Activated CD4-positive, alpha-beta T cell treated with anti-CD3 and anti-CD28 coated beads, Interleukin-2, amount 10 ng/mL, durations not matched to agents 24 days and 14 days (primary cell): ENCODE measurements at places on chromosomes 12 and 14. TPM values are rescaled to one million over a fixed set of nuclear protein-coding genes. Genes with fewer than 3 reads are reported as not detected.
A peak's percentile ranks its signal among the peaks of the same experiment; 100 is the strongest.

DNA sequence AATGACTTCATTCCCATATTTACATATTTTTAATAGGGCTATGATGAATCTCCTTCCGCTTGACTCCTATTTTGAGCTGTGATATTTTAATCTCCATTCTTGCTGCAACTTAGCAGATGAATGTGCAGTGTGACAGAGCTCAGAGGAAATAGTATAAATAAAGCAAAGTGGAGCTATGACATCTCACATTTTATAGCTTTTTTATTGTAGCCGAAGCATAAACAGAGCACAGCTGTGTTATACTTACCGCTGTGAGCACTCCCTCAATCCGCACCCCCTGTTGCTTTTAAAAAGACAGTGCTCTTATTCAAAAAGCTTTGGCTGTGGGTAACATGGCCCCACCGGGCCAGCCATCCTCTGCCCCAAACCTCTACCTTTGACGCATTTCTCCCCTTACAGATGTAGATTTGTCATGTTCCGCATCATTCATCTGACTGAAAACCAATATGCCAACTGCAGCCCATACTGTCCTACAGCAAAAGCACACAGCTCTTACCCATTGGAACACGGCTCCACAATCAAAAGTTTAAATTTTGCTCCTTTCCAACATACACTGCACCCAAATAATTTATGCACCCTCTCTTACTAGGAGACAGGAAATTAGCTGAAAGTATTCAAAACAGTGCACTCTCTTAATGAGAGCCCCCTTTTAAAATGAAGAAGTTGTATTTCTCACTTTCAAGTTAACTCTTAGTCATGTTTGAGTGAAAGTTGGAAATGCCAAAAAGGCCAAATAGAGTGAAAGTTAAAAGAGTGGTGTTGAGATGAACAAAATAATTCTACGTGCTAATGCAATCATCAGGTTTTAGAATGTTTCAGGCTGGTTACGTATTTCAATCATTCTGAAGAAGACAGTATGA, 429.3 kb upstream of the SOX5 start:
- DNase-seq, result no peak
- no peaks in the 10 kb centered on the region for H3K36me3 ChIP-seq
- no peak overlapping the region for H3K27ac ChIP-seq
- no peaks in the 10 kb centered on the region for H3K27me3 ChIP-seq

GRCh38 chr14:56297449-56297848, 179.2 kb downstream of the PELI2 start:
- no peak overlapping the region for H3K4me3 ChIP-seq
- H3K36me3 ChIP-seq, result no peaks in the 10 kb centered on the region
- H3K4me1 ChIP-seq, result no peaks in the 10 kb centered on the region
- DNase-seq, result no peak

GRCh38 chr12:64120568-64120967, 101.5 kb downstream of the KICS2 start:
- no peak overlapping the region for H3K4me3 ChIP-seq
- H3K36me3 ChIP-seq, result no peaks in the 10 kb centered on the region
- H3K27me3 ChIP-seq, result peaks cover 2% of the 10 kb centered on the region
- no peak overlapping the region for H3K27ac ChIP-seq
- no peaks in the 10 kb centered on the region for H3K4me1 ChIP-seq

DNA sequence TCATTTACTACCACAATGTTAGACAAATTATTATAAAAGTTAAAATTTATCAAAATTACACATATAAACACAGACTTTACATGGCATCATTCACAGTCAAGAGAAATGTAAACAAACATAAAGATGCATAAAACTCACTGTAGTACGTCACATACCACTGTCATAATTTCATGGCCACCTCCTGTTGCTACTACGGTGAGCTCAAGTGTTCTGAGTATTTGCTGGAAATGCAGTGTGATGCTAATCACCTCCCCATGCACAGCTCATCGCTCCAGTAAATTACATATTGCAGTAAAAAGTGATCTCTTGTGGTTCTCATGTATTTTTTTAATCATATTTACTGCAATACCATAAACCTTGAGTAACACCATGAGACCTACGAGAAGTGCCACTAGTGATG, 247.7 kb upstream of the SFSWAP start:
- H3K36me3 ChIP-seq, result no peaks in the 10 kb centered on the region
- DNase-seq, result no peak
- no peak overlapping the region for H3K27ac ChIP-seq

GRCh38 chr14:92930737-92931602, 8.0 kb downstream of the CHGA start:
- H3K4me1 ChIP-seq, result no peaks in the 10 kb centered on the region
- DNase-seq, result no peak
- H3K4me3 ChIP-seq, result no peak overlapping the region

GRCh38 chr14:37262649-37263048, 64.9 kb downstream of the MIPOL1 start:
- H3K27me3 ChIP-seq, result no peaks in the 10 kb centered on the region
- no peaks in the 10 kb centered on the region for H3K4me1 ChIP-seq
- no peaks in the 10 kb centered on the region for H3K36me3 ChIP-seq
- no peak overlapping the region for H3K27ac ChIP-seq
- DNase-seq, result no peak

DNA sequence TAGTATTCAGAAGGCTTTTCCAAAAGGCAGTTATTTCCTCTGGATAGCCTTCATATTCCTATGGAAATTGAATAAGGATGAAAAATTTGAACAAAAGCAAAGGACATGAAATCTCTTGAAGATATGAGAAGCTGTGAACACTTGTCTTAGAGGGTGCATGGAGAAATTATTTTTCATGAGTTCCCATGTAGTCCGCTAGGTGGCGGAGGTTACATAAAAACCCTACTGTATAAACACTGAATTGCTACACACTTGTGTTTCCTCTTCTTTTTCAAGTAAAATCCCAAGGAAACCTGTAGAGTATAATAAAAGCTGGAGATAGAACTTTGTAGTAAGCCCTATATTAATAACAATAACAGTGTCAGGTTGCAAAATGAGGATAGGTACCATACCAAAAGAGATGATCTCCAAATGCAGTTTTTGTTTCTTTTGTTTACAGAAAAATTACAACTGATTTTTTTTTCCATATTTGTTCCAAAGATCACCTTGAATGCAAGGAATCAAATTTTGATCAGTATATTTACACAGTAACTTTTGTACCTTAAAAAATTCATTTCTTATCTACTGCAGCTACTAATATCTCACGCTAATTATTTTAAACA, 37.8 kb upstream of the OR4E1 start:
- no peak overlapping the region for H3K27ac ChIP-seq
- H3K36me3 ChIP-seq, result peaks cover 5% of the 10 kb centered on the region
- H3K27me3 ChIP-seq, result peaks cover 19% of the 10 kb centered on the region
- H3K4me1 ChIP-seq, result peaks cover 2% of the 10 kb centered on the region
- DNase-seq, result peak; percentile 72

DNA sequence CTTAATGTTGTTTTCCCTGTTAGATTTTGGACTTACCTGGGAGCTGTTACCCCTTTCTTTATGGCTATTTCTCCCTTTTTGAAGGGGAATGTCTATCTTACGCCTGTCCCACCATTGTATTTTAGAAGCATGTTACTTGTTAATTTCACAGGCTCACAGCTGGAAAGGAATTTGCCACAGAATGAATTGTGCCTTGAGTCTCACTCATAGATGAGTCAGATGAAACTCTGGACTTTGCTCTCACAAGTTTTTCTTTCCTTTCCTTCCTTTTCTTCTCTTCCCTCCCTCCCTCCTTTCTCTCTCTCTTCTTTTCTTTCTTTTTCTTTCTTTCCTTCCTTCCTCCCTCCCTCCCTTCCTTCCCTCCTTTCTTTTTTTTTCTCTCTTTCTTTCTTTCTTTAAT, 9.3 kb upstream of the ATF7IP start:
- DNase-seq, result no peak
- no peaks in the 10 kb centered on the region for H3K4me1 ChIP-seq
- no peak overlapping the region for H3K27ac ChIP-seq

DNA sequence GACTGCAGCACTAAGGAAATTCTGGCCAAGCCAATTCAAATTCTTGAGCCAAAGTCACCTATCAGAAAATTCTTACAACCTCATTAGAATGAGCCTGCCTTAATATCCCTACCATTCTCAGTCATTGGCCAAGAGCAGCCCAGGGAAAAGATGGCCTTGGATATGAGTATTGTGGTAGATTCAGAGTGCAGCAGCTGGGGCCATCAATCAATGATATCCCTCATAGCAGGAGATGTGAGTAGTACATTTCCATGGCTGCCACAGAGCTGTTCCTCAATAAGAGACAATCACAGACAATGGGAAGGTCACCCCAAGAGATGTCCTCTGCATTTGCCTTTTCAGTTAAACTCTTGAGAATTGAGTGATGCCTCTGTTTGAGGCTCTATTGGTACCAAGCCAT, 161.6 kb downstream of the DYRK2 start:
- H3K36me3 ChIP-seq, result no peaks in the 10 kb centered on the region
- H3K27me3 ChIP-seq, result no peaks in the 10 kb centered on the region
- H3K4me1 ChIP-seq, result peaks cover 3% of the 10 kb centered on the region
- no peak overlapping the region for H3K4me3 ChIP-seq
- no peak for DNase-seq

GRCh38 chr12:32603858-32604257, 75.2 kb upstream of the DNM1L start:
- H3K36me3 ChIP-seq, result no peaks in the 10 kb centered on the region
- peak overlapping the region; percentile 43 for H3K27ac ChIP-seq
- DNase-seq, result peak; percentile 87
- H3K27me3 ChIP-seq, result no peaks in the 10 kb centered on the region

- H3K36me3 ChIP-seq, result peaks cover 31% of the 10 kb centered on the region
- H3K4me1 ChIP-seq, result peaks cover 38% of the 10 kb centered on the region
- no peak for DNase-seq
- H3K27me3 ChIP-seq, result no peaks in the 10 kb centered on the region
Observed at GRCh38 chr12:120800665-120801064, 75.0 kb downstream of the ACADS start.

DNA sequence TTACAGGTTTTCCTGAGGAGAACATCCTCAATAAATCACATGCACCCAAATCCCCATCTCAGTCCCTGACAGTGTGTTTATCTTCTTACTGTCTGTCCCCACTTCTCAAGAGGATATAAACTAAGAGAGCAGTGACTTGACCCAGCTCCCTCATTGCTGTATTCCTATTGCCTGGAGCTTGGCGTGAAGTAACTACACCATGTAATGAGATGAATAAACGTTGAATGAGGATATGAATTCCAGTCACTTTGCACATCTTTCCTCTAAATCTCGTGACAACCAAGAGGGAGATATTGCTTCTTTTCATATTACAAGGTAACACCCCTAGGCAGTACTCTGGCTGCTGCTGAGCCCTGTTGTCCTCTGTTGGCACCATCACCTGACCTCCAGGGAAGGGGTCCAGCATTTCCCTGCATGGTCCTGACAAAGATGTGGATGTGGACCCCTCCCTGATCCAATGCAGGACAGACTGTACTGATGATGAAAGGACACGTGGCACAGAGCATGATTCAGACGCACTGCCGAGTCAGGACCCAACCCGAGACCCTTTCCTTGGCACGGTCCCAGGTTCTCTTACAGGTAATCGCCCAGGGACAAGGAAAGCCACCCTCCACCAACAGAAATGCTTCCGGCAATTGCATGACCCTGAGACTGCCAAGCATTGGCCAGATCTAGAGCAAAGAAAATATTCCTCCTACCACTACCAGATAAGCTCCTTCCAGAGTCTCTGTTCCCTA, 47.7 kb upstream of the CPM start:
- no peaks in the 10 kb centered on the region for H3K27me3 ChIP-seq
- H3K4me1 ChIP-seq, result peaks cover 6% of the 10 kb centered on the region
- no peak for DNase-seq
- no peak overlapping the region for H3K4me3 ChIP-seq

- no peaks in the 10 kb centered on the region for H3K36me3 ChIP-seq
- no peak overlapping the region for H3K4me3 ChIP-seq
- DNase-seq, result no peak
- no peak overlapping the region for H3K27ac ChIP-seq
- no peaks in the 10 kb centered on the region for H3K4me1 ChIP-seq
- no peaks in the 10 kb centered on the region for H3K27me3 ChIP-seq
Observed at GRCh38 chr14:93747102-93747501, 41.2 kb downstream of the PRIMA1 start.

DNA sequence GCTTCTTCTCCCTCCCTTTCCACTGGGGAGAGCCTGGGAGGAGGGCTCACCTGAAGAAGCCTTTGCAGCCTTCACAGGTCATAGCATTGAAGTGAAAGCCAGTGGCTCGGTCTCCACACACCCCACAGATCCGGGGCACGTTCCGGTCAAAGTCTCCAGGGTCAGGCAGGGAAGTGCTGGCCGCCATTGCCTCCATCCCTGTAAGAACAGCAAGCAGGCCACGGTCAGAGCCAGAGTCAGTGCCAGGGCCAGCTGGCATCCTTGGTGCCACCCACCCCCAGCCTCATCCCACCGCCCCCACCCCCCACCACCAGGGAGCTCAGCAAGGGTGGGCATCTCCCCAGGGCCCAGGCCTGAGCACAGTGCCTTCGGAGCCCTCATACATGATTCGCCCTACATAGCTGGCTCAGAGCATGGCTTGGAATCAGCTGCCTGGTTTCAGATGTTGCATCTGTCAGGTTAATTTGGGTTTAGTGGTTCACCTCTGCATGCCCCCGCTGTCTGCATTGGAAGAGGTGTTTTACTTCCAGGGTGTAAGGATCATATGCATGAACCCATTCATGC, 25.8 kb downstream of the VDR start:
- H3K27ac ChIP-seq, result peak overlapping the region; percentile 84
- peaks cover 70% of the 10 kb centered on the region for H3K4me1 ChIP-seq
- no peak for DNase-seq
- peaks cover 83% of the 10 kb centered on the region for H3K36me3 ChIP-seq

- DNase-seq, result no peak
- no peaks in the 10 kb centered on the region for H3K27me3 ChIP-seq
- H3K4me1 ChIP-seq, result no peaks in the 10 kb centered on the region
- H3K4me3 ChIP-seq, result no peak overlapping the region
- no peak overlapping the region for H3K27ac ChIP-seq
Observed at GRCh38 chr14:60430276-60430675, 55.6 kb downstream of the C14orf39 start.

- no peak for DNase-seq
- no peaks in the 10 kb centered on the region for H3K4me1 ChIP-seq
- H3K36me3 ChIP-seq, result no peaks in the 10 kb centered on the region
- H3K27me3 ChIP-seq, result no peaks in the 10 kb centered on the region
- H3K4me3 ChIP-seq, result no peak overlapping the region
Observed at GRCh38 chr12:126879842-126880241, 1387.1 kb upstream of the TMEM132C start.

GRCh38 chr14:21768116-21768874, 94.7 kb upstream of the OR4E1 start:
- peak overlapping the region; percentile 69 for H3K4me3 ChIP-seq
- H3K4me1 ChIP-seq, result peaks cover 2% of the 10 kb centered on the region
- peak overlapping the region; percentile 77 for H3K27ac ChIP-seq
- H3K27me3 ChIP-seq, result peaks cover 8% of the 10 kb centered on the region
- no peaks in the 10 kb centered on the region for H3K36me3 ChIP-seq

OAS1 gene
- total RNA-seq, result 24.5 and 28.0 TPM in 2 replicates

IGFBP6 gene
- total RNA-seq, result not detected in 2 replicates

KCNJ8 gene
- total RNA-seq, result not detected in 2 replicates

KSR2 gene
- total RNA-seq, result 0.02 and 0.05 TPM in 2 replicates

KRT75 gene
- not detected in 2 replicates for total RNA-seq

MGP gene
- not detected in 2 replicates for total RNA-seq

GARIN6 gene
- not detected in 2 replicates for total RNA-seq

P2RX7 gene
- 6.2 and 7.0 TPM in 2 replicates for total RNA-seq

RNASE7 gene
- not detected in 2 replicates for total RNA-seq
